ENCODE measurements at places on chromosomes 6 and 20.

DNA sequence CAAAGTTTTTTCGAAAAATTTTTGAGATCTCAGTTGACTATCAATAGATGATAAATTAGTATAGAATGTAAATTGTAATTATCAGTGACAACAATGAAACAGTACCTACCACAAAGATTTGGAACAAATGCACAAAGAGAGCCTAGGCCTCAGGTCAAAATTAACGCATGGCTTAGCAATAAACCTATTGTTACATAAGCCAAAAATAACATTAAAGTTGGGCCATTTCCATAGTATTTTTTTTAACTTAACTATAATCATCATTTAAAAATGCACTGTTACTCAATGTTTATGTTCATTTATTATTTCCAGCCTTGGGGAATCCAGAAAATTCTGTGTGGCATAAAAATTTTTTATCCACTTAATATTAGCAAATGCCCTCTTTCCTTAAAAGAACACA, 117.0 kb downstream of the EPB41L2 start:
- no peak for DNase-seq

- DNase-seq: no peak
Observed at GRCh38 chr6:29527126-29527525, 32.4 kb downstream of the UBD start.

GRCh38 chr6:147930745-147931144, 411.9 kb upstream of the SASH1 start:
- no peak for DNase-seq

DNA sequence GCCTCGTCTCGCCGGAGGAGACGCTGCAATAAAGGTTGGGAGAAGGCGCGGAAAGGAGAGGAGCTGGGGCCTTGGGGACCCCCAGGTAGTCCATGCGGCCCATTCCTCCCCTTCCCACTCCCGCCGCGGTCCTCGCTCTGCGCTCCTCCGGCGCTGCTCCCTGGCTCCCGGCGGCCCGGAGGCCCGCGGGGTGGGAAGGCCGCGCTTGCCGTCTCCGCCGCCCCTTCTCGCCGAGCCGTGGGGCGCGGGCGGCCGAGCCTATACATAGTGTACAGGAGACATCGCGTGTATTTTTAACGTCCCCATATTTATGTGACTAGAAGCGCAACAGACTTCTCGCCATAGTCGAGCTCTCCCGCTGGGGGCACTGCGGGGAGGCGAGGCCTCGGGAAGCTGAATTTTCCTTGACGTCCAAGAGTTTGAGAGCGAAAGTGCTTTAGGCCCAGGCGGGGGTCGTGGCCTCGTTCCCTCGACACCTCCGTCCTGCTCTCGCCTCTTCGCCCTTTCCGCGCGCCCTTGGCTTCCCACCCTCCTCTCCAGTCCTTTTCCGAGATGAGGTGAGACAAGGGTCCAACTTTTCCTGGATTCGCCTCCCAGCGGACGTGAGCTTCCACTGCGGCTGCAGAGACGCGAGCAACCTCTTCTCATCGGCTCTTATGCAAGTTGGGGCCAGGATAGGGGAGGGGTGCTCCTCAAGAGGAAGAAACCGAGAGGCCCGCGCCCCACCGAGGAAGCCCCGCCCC, 29.0 kb downstream of the SLC12A5 start:
- DNase-seq: no peak

DNA sequence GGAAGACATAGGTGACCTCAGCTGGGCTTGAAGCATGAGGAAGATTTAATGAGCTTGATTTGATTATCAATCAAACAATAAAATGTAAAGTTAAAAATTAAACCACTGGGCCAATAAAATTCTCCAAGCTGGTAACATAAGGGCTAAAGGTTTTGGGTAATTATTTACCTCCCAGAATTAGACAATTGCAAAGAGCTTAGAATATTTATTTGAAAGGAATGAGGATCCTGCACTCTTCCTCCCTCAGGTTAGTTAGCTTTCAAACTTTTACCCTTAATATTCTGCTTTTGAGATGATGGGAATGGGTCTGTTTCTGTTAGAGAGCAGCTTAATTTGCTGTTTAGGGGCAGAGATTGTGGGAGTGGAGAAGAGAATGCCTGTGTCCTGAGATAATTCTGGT, at the start of gene SLC17A4:
Gene SLC17A4 (plus strand): TSS at position 208 of the 400 bp plus-strand sequence. CDS start 7,221 bp downstream, outside the sequence.
- no peak for DNase-seq

DNA sequence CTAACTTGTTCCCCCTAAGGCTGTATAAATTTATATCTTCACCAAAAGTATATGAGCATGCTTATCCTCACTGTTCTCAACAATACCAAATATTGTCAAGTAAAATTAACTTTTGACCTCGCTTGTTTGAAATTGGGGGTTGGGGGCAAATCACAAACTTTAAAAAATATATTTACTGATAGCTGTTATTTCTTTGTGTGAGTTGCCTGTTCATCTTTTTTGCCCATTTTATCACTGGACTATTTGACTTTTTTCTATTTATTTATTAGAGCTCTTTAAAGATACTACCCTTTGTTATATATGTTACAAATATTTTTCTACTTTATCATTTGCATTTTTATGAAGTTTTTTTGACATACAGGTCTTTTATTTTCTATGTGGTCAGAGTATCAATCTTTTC, 187.7 kb downstream of the ZDHHC14 start:
- DNase-seq: no peak

GRCh38 chr6:135937106-135937505, 85.6 kb downstream of the PDE7B start:
- no peak for DNase-seq

DNA sequence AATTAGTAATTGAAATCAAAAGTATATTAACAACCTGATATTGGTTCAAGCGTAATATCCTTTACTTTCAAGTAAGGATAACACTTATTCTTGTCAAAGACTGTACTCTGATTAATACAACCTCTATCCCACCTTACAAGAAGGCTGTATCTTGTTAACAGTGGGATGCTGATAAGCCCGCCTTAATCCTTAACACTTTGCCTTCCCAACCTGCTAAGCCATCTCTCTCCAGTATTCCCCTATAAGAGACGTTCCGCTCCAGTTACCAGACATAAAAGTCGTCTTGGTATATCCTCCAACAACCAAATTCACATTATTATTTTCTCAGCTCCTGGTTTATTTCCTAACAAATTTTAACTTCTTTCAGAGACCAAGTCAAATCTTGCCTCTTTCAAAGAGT, 2.0 kb downstream of the BTBD9 start:
- no peak for DNase-seq

DNA sequence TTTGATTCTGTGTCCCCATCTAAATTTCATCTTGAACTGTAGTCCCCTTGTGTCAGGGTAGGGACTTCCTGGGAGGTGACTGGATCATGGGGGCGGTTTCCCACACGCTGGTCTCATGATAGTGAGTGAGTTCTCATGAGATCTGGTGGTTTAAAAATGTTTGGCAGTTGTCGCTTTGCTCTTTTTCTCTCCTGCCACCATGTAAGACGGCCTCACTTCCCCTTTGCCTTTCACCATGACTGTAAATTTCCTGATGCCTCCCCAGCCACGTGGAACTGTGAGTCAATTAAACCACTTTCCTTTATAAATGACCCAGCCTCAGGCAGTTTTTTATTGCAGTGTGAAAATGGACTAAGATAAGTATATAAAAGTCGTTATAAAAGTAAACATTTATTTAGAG, 80.5 kb upstream of the SGK1 start:
- no peak for DNase-seq

DNA sequence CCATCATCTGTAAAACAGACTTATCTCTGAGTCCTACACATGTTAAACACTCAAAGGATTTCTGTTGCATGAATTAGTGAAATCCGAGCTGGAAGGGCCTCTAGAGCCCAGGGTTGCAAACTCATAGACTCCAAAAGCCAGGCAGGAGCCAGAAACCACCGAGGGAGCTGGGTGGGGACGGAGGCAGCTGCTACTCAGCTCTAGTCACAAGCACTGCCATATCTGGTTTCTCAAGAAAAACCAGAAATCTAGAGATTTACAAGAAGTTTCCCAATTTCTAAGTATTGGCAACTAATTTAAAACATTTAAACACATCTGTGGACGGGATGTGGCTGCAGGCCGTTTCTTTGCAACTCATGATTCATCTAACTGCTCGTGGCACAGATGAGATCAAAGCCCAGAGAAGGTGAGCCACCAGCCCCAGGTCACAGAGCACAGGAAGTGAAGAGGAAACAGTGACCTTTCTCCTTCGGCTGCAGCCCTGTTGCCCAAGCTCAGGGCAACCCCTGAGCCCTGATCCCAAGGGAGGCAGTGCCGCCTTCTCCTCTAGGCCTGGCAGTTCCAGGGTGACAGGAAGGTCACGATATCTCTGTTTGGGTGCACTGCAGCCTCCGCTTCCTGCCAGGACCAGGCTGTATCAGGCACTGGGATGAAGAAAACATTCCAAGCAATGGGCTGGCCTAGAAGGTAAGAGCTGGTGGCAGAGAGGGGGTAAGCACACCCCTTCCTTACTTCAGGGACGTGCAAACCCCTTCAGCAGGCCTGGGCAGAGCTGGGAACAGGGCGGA, 26.4 kb upstream of the PTGIS start:
- DNase-seq: peak; percentile 21

- DNase-seq: no peak
Observed at GRCh38 chr20:34570859-34571306, 12.4 kb downstream of the MAP1LC3A start.

DNA sequence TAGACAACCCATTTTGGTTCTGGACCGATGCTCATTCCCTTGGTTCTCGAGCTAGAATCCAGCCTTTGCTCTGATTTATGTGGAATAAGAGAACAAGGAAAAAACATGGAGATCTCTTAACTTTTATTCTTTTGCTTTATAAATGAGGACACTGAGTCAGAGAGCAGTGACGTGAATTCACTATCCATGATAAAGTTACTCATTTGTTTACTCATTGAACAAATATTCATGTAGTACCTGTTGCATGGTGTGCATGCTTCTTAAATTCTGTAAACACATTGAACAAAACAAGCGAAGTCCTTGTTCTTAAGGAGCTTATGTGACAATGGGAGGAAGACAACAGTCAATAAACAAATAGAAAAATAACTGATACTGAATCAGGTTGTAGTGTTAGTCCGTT, 56.9 kb downstream of the BMP2 start:
- no peak for DNase-seq

GRCh38 chr6:50889497-50889896, 70.8 kb downstream of the TFAP2B start:
- DNase-seq: no peak

- DNase-seq: no peak
Observed at GRCh38 chr6:145711372-145711771, 23.9 kb downstream of the EPM2A start.

- DNase-seq: peak; percentile 45
Observed at GRCh38 chr20:46132705-46133120, 14.6 kb downstream of the CD40 start.

DNA sequence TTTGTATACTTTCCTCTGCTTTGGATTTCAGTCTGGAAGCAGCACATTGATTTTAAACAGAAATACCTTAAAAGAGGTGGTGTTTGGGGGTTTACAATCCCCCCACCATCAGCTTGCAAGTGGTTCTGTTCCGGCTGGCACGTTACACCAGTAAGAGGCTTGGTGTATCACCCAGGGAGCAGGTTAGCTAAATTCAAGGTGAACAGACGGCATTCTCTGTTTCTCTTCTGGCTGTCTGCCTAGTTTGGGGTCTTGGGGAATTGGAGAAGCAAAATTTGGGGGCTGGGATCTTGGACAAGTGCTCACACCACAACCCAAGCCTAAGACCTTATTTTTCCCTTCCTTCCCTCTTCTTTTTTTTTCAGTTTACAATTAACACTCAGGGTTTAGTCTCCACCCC, 7.5 kb upstream of the APCDD1L start:
- DNase-seq: no peak

Data from stimulated activated CD4-positive, alpha-beta T cell treated with anti-CD3 and anti-CD28 coated beads, Interleukin-15, amount 100 ng/mL, for 1 hour (primary cell).